ENCODE measurements at places on chromosomes 2 and 18. TPM values are rescaled to one million over a fixed set of nuclear protein-coding genes. Genes with fewer than 3 reads are reported as not detected.

The VIL1 gene
- not detected for total RNA-seq

The ARHGEF33 gene
- 0.30 TPM for total RNA-seq

- H3K4me3 ChIP-seq = no peak overlapping the region
- H3K27ac ChIP-seq = no peak overlapping the region
- no peaks in the 10 kb centered on the region for H3K4me1 ChIP-seq
- H3K36me3 ChIP-seq = no peaks in the 10 kb centered on the region
- no peak for DNase-seq
These were observed 38.1 kb upstream of the SOCS6 start for GRCh38 chr18:70250781-70251180.

- peaks cover 2% of the 10 kb centered on the region for H3K4me1 ChIP-seq
- H3K4me3 ChIP-seq = no peak overlapping the region
- H3K36me3 ChIP-seq = peaks cover 13% of the 10 kb centered on the region
- no peaks in the 10 kb centered on the region for H3K27me3 ChIP-seq
- no peak overlapping the region for H3K27ac ChIP-seq
- DNase-seq = no peak
These were observed 10.1 kb downstream of the PMS1 start for GRCh38 chr2:189794310-189794709.

DNA sequence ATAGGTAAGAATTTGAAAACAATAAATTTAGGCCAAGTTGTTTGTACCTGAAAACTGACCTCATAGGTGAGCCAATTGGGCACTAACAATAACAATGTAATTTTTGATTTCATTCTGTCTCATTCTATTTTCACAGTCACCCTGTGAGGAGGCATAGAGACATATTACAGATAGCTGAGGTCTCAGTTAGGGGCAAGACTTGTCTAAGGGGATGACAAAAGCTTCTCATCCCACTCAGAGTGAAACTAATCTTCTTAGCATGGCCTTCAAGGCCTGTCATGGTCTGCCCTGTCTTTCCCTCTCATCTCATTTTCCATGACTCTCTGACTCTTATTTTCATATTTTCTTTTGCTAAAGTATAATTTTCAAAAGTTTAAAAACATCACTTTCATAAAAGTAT is 562.0 kb upstream of the TNP1 start:
- H3K36me3 ChIP-seq = no peaks in the 10 kb centered on the region
- H3K27ac ChIP-seq = no peak overlapping the region
- H3K27me3 ChIP-seq = no peaks in the 10 kb centered on the region
- DNase-seq = no peak

DNA sequence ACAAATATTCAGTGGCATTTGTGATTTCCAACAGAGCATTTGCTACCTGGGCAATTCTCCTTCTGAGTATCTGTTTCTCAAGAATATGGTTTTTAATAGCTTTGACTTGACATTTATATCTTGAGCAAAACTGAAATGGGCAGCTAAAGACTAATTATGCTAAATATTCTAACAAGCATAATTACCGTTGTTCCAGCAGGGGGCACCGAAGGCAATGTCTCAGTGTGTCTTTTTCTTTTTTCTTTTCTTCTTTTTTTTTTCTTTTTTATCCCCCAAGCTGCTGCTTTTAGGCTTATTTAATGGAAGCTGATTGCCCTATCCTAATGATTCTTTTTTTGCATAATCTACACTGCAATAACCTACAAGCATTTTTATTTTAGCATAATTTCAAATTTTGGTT is 138.9 kb upstream of the NABP1 start:
- no peaks in the 10 kb centered on the region for H3K27me3 ChIP-seq
- no peak overlapping the region for H3K27ac ChIP-seq
- H3K4me3 ChIP-seq = no peak overlapping the region
- no peaks in the 10 kb centered on the region for H3K36me3 ChIP-seq
- peak; percentile 4 for DNase-seq

DNA sequence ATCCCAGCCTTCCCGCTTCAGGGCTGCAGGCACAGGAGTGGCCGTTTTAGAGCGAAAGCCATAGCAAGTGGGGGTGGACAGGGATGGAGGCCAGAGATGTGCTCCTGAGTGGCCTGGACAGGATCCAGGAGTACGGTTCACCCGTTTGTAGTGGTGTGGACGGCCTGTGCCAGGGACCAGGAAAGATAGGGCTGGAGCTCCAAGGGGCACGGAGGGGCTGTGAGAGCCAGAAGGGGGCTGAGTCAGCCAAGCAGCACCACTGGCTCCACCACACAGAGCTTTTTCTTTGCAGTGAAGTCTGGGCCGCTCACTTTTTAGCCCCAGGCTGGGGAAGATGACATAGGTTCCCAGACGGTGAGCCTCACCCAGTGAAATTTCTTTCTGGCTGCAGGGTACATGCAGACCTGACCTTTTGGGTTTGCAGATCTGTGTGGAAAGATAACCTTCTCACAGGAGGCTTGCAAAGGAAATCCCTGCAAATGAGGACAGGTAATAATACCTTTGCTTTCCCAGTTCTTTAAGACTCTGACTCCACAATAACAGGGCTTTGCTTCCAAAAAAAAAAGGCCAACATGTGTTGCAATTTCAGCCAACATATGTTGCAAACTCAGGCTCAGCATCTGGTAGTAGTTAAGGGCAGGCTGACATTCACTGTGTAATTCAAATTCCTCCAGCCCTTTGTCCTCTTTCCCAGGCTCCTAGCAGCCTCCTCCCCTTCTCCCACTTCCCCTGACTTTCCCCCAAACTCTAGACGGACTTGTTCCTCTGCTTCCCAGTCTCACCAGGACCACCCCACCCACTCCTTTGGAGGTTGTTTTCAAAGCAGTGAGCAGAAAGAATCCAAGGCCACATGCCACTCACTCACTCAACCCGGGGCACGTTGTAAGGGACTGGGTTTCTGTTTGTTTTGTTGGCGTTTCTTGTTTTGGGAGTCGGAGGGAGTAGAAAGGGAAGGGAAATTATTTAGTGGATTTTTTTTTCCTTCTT is 20.3 kb upstream of the LAPTM4A start:
- no peaks in the 10 kb centered on the region for H3K27me3 ChIP-seq
- peak; percentile 88 for DNase-seq
- H3K27ac ChIP-seq = peak overlapping the region; percentile 83
- peak overlapping the region; percentile 11 for H3K4me3 ChIP-seq
- H3K4me1 ChIP-seq = peaks cover 25% of the 10 kb centered on the region
- no peaks in the 10 kb centered on the region for H3K36me3 ChIP-seq
